ENCODE measurements at places on chromosomes 4 and X.

- no peak for DNase-seq
Observed at GRCh38 chr4:796206-796605, 29.7 kb downstream of the CPLX1 start.

DNA sequence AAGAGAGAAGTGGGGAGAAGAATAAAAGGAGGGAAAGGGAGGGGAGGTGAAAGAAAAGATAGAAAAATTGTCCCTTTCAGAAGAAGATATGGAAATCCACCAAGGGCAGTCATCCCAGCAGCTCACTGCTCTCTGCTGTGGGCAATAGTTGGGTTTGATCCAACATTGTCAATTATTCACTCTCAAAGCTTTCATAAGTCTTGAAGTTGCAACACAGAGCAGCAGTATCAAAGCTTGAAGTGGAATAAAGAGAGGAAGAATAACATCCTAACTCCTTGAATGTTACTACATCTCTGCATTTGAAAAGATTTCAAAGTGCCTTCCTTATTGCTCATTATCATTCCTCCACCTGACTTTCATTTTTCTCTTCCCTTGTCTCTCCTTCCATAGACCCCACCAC, 62.3 kb upstream of the HHIP start:
- no peak for DNase-seq

- no peak for DNase-seq
Observed at GRCh38 chr4:140134746-140135425, 19.1 kb downstream of the MAML3 start.

GRCh38 chr4:145132511-145133098, 34.5 kb downstream of the ABCE1 start:
- DNase-seq: no peak
